Activated T-cell treated with anti-CD3 and anti-CD28 coated beads for 24 hours (primary cell): ENCODE measurements at places on chromosomes 1 and 21.

GRCh38 chr1:248905662-248906008 lies 400 bp upstream of the PGBD2 start:
- DNase-seq = no peak

DNA sequence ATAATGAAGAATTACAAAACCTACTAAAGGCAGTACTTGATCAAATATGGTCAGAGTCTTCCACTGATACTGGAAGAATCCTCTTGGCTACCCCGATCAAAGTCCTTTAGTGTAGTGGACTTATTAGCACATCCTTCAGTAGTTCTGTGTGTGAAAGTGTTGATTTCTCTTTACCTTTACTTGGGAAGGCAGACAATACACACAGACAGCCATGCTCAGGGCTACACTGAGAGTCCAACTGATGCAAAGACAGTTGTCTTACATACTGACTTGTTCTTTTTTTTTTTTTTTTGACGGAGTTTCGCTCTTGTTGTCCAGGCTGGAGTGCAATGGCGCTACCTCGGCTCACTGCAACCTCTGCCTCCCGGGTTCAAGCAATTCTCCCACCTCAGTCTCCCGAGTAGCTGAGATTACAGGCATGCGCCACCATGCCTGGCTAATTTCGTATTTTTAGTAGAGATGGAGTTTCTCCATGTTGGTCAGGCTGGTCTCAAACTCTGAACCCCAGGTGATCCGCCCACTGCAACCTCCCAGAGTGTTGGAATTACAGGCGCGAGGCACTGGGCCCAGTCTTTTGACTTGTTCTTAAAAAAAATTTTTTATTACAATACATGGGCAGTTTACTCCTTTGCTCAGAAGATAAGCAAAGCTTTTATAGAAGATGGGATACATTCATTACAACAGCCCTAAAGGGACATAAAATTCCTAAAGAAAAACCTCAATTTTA lies 3.5 kb upstream of the PTTG1IP start:
- DNase-seq = no peak

DNA sequence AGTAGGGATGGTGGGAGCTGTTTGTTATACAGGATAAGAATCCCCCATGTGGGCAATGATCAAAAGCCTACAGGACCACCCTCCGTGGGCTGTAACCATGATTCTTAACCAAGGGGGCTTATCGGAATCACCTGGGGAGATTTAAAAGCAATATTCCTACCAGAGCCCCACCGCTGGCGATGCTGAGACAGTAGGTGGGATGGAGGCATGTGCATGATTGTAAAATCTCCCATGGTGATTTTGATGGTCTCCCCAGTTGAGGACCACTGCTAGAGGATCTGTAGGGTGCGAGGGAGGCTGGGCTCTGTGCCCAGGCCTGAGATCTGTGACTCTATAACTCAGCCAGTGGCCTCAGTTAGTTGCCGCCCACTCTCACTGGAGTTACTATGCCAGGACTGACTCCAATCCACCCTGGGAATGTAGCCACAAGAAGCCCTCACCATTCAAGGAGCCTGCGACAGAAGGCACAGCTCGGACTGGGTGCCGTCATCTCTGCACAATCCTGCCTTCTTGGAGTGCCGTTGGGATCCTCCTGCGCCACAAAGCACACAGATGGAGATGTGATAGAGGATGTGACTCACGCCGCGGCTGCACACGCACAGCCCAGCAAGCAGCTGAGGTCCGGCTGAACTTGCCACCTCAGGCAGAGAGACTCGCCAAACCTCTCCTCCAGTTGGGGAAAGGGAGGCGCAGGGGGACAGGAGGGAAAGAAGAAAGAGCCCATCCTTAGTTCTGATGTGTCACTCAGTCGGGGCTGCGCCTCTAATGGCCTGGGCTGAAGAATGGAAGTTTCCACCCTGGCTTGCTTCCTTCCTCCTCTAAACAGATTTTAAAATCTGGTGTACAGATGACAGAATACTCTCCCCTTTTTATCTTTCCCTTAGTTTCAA lies 26.5 kb downstream of the AKNAD1 start:
- DNase-seq = no peak

GRCh38 chr1:186102547-186103148 lies 272.4 kb downstream of the TPR start:
- DNase-seq = no peak

GRCh38 chr1:39160703-39161102 lies 43.8 kb upstream of the MACF1 start:
- DNase-seq = no peak

- no peak for DNase-seq
Measured at GRCh38 chr1:48726139-48726538, 50.6 kb downstream of the BEND5 start.

DNA sequence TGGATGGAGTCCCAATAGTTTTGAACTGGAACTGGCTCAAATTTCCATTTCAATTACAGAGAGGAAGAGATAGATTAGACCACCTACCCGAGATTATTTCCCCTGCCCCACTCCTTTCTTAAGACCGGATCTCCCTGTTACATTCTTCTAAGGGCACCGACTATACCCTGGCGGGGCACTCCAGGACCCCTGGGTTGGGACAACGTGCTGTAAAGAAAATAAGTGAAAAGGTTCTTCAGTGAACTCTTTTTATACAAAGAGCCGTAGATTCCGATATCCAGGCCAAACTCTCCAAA lies 6.7 kb downstream of the NR5A2 start:
- DNase-seq = no peak

DNA sequence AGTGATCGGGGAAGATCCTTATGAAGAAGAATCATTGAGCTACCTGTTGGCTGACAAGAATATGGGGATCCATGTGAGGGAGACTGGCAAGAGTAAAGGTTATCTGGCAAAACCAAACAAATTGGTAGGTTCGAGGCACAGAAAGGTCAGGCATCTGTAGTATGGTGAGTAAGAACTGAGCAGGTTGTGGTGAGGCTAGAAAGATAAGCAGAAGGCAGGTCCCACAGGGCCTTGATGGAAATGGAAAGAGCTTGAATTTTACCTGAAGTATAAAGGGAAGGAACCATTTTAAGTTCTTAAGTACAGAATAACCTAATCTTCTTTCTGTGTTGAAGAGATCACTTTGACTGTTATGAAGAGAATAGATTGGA lies 11.1 kb downstream of the PTPRC start:
- no peak for DNase-seq

- DNase-seq = no peak
Measured at GRCh38 chr1:32736812-32737791, 34.5 kb upstream of the SYNC start.

DNA sequence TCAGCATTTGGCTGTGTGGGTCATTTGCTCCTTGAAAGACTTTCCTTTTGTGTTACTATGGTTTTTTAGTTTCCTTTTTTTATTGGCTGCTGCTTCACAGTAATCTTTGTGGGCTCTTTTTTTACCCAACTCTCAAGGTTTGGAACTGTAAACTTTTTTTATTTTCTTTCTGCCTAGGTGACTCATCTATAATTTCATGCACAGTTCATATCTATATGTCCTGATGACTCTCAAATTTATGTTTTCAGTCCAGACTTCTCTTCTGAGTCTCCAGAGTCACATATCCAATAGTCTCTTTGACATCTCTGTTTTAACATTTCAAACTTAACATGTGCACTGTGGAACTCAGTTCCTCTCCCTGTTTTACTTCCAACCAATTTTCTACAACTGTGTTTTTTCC lies 83.4 kb downstream of the ATF6 start:
- DNase-seq = no peak

DNA sequence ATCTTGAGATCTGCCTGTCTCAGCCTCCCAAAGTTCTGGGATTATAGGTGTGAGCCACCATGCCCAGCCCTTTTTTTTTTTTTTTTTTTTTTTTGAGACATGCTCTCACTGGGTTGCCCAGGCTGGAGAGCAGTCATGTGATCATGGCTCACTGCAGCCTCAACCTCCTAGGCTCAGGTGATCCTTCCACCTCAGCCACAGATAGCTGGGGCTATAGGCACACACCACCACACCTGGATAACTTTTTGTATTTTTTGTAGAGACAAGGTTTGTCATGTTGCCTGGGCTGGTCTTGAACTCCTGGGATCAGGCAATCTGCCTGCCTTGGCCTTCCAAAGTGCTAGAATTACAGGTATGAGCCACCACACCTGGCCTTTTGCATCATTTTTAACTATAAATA lies 17.7 kb upstream of the PRRC2C start:
- no peak for DNase-seq

DNA sequence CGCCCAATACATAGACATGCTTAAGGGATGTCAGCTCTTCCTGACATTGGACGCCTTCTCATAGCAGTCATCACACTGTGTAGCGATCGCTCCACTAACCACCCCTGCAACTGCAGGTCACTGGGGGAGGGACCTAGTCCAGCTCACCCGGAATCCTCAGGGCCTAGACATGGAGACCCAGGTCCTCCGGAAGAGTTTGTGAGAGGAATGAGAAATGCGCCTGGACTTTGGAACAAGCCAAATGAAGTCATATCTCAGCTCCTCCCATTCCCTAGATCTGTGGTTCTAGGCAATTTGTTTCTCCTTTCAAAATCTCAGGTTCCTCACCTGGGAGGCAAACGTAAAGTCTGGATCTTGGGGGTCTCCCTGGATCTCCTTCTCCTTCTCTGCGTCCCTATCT lies 253.3 kb downstream of the KAZN start:
- DNase-seq = no peak
